ENCODE measurements at places on chromosomes 2 and 18. TPM values are rescaled to one million over a fixed set of nuclear protein-coding genes. Genes with fewer than 3 reads are reported as not detected.
A peak's percentile ranks its signal among the peaks of the same experiment; 100 is the strongest.

DNA sequence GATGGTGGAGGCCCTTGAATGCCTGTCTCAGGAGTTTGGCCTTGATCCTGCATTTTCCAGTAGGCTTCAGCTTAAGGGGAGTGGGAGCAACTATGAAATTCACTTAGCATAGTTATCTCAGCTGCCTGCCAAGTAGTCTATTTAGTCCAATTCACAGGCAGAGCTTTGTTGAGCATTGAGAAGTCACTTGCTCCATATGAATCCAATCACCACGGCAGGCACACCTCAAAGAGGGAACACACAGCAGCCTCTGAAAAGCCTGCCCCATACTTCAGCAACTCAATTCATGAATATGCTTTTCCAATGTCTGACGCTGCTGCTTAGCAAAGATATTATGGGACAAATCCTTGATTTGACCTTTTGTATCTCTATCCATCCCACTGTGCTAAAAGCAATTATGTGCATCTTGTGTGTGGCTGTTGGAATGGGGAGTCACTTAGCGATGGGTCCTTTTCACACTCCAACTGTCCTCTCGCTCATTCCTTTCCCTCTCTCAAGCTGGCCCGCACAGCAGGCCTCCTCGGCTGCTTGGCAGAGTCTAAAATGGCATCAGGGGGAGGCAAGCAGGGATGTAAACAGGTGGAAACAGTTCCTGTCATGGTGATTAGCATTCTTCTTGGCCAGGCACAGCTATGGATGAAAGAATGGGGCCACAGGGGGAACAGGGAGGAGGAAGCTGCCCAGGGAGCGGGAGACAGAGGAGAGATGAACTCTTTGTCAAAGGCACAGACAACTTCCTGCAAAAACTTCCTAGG, 56.0 kb upstream of the LRPPRC start:
- no peak for DNase-seq

DNA sequence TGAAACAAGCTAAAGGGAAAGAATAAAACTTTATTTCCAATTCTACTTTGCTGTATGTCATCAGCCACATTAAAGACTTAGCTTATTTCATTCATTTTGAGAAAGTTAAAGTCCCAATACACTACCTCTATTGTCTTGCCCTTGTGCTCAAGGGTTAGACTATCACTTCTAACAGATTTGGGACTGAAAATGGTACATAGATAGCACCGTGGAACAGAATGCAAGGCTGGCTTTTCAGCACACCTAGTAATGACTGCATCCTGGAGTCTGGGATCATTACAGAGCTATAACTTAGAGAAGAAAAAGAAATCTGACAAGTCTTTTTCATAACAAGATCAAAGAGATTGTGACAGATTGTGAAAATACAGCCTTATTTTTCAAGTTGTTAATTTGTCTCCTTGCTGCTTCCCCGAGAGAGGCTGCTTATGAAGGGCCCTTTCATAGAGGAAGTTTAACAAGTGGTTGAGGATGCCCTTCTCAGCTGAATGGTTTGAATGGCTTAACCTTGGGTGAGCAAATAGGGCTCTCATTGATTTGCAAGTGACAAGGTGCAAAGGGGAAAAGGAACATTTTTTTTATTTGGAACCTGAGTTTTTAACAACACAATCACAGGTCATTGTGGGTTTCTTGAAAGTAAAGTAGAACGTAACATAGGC, 371.8 kb downstream of the EPHA4 start:
- DNase-seq: no peak

- DNase-seq: no peak
Observed at GRCh38 chr2:72570413-72570812, 255.4 kb downstream of the EXOC6B start.

GRCh38 chr2:172103471-172104272, 972 bp upstream of the DLX2 start:
- DNase-seq: peak; percentile 85

DNA sequence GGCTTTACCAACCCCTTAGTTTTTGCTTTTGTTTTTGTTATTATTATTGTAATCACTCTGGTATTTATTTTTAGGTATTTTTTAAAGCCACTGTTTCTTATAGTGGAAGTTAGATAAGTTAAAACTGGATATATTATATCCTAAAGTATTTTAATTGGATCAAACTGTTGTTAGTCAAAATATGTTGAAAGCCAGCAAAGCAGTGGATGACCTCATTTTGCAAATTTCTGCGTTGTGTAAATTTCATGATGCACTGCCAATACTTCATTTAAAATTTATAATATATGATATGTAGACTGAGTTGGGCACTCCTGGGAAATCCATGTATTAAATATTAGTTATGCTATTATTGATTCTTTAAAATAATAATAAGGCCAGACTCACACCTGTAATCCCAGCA, 661.7 kb upstream of the NRXN1 start:
- no peak for DNase-seq

GRCh38 chr2:21657445-21657844, 533.7 kb downstream of the TDRD15 start:
- DNase-seq: no peak

DNA sequence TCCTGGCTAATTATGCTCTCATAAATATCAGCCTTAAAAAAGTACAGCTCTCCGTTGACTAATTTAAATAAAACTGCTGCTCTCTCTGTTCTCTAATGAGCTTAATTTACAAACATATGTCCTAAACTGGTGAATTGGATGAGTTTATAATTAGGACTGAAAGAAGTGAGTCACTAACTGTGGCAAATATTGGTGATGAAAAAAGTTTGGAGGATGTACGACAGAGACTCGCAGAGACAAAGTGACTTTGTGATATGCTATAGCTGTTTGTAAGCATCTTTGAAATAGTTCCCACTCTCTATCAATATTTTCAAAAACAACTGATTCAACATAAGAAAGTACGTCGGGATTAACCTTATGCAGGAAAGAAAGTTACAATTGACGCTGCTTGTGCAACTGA, 138.9 kb upstream of the TMEFF2 start:
- no peak for DNase-seq

- no peak for DNase-seq
Observed at GRCh38 chr18:12283666-12284065, 24.4 kb upstream of the TUBB6 start.

GRCh38 chr2:199273042-199273511, 184.7 kb downstream of the SATB2 start:
- DNase-seq: no peak

DNA sequence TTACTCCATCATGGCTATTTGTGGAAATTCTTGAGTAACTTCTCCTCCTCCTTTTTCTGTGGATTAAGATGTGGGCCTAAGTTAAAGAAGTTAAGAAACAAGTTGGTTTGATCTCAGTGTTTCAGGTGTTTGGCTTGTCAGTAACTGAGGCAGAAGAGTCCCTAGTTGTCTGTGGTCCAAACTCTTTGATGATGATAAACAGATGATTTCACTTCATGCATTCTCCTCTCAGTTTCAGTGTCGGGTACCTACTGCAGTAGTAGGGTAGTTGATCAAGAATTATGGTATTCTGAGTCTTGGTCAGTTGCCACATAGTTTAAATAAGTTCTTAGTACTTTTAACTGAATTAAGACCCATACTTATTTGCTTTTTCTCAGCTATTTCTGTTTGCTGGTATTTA, 85.6 kb downstream of the NCOA1 start:
- no peak for DNase-seq

DNA sequence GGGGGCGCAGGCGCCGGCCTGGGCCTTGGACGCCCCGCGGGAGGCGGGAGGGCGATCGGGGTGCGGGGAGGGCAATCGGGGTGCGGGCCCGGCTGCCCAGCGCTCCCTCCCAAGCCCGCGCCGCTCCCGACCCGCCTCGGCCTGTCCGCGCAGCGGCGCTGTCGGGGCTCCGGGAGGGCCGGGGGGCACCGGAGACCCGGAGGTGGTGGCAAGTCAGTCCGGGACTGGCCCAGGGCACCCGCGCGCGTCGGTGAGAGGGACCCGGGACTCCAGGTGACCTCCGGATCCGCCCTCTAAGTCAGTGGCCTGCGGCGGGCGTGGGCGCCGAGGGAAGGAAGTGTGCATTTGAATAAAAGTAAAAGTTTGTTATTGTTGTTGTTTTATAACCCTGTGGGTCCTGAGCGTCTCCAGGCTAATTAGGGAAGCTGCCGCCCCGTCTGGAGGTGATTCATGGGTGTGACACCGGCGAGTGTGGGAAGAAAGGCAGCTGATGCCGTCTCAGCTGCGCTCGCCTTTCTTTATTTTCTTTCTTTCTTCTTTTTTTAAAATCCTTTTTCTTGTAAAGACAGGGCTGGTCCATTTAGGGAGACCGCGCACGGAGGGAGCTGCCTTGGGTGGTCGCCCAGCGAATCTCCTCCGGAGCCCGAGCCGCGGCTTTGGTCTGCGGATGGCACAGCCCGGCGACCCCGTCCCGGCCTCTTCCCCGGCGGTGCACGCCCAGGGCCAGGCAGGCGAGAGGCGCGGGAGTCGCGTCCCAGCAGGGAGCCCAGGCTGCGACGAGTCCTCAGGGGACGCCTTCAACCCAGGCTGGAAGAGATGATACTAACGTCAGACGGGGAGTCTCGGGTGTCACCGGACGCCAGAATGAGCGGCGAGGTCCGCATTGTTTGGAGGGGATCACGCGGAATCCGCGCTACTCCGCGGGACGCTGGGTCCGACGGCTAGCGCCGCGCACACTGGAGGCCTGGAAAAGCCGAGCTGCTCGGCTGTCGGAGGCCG, 627 bp upstream of the CRACDL start:
- peak; percentile 22 for DNase-seq

GRCh38 chr2:95017836-95018235, 7.7 kb upstream of the MAL start:
- DNase-seq: no peak

DNA sequence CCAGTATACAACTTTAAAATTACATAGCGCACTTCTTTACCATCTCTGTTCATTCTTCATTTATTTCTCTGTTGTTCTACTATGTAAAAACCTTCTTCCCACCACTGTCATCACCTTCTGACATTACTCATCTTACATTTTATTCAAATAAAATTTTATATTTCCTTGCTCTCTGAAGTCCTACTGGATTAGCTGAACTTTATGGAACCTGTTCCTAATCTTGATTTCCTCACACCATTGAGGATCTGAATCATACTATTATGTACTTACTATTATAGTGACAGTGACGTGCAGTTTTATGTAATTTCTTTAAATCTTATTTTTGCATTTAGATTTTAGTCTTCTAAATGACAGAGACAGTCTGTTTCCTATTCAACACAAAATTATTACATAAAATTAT, 98.3 kb downstream of the DYNAP start:
- DNase-seq: no peak

DNA sequence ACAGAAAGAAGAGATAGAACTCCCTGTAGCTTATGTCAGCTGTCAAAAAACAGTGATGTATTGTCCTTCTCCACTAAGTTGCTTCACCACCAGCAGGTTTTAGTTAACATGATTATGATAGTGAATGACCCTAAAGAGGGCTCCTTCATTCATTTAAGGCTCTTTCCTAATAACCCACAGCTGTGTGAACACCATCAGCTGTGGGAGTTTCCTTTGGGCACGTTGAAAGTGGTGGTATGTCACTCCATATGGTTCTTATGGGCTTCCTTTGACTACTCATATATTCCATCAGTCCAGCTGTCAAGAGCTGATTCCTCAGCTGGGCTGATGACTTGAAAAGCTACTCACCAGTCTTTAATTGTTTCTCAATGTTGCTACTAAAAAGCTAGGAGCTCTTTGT, 210.3 kb downstream of the UBE2E3 start:
- no peak for DNase-seq

- peak; percentile 98 for DNase-seq
Observed at GRCh38 chr2:39124000-39124745, 3.3 kb upstream of the SOS1 start.

DNA sequence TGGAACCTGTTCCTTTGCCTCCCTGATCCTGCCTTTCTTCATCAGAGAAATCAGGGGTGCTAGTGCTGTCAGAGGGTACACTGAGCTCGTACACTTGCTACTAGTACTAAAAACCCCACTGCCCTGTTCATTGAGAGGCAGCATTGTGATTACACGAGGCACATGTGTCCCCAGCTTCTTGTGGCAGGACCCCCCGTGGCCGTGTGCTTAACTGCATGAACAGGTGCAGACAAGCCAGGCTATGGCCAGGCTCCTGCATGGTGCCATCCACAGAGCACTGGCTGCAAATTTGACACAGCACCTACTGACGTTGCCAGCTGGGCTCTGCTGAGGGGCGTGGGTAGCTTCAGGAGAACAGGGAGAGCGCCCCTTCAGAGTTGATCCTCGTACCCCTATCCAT, 248.4 kb downstream of the GLI2 start:
- DNase-seq: no peak

GRCh38 chr2:210169516-210170195, 1.6 kb downstream of the KANSL1L start:
- DNase-seq: no peak

DNA sequence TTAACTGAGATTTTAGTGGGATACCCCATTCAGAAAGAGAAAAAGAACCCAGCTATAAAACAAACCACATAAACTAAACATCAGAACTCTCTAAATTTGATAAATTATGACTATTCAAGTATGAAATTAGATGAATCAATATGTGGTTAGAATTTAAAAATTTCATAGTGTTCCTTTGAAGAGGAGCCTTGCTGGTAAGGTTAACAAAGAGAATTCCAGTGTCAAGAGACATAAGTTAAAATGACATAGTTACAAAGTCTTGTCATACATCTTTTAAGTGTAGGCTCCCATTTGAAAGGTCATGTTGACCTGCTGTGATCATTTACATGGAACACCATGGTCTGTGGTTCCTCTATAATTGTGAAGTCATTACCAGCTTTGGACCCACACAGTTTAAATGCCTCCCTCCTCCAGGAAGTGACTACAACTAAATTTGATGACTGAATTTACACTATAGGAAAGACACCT, 231.6 kb upstream of the ETAA1 start:
- DNase-seq: no peak

- no peak for DNase-seq
Observed at GRCh38 chr2:161104054-161104553, 56.1 kb upstream of the TANK start.

The LRP2 gene
- polyA plus RNA-seq: 204 TPM

The ERBB4 gene
- 40.0 TPM for polyA plus RNA-seq

The DOK6 gene
- 15.8 TPM for polyA plus RNA-seq

The RASGRP3 gene
- 15.2 TPM for polyA plus RNA-seq

The ABHD3 gene
- 20.4 TPM for polyA plus RNA-seq

The SOWAHC gene
- polyA plus RNA-seq: 15.8 TPM

The ID2 gene
- polyA plus RNA-seq: 284 TPM

The EMILIN2 gene
- polyA plus RNA-seq: 14.5 TPM

The PROKR1 gene
- polyA plus RNA-seq: 0.21 TPM

The LCT gene
- polyA plus RNA-seq: not detected

The FASTKD2 gene
- 34.3 TPM for polyA plus RNA-seq

The ARHGAP28 gene
- polyA plus RNA-seq: 68.4 TPM

The AQP12A gene
- 0.92 TPM for polyA plus RNA-seq

All from renal pelvis (tissue), 12 donors.